ENCODE measurements at places on chromosomes 3 and 15.

GRCh38 chr3:188294823-188295487, 141.0 kb downstream of the LPP start:
- no peak for DNase-seq

GRCh38 chr3:146814601-146815315, 209.6 kb upstream of the PLSCR5 start:
- no peak for DNase-seq

DNA sequence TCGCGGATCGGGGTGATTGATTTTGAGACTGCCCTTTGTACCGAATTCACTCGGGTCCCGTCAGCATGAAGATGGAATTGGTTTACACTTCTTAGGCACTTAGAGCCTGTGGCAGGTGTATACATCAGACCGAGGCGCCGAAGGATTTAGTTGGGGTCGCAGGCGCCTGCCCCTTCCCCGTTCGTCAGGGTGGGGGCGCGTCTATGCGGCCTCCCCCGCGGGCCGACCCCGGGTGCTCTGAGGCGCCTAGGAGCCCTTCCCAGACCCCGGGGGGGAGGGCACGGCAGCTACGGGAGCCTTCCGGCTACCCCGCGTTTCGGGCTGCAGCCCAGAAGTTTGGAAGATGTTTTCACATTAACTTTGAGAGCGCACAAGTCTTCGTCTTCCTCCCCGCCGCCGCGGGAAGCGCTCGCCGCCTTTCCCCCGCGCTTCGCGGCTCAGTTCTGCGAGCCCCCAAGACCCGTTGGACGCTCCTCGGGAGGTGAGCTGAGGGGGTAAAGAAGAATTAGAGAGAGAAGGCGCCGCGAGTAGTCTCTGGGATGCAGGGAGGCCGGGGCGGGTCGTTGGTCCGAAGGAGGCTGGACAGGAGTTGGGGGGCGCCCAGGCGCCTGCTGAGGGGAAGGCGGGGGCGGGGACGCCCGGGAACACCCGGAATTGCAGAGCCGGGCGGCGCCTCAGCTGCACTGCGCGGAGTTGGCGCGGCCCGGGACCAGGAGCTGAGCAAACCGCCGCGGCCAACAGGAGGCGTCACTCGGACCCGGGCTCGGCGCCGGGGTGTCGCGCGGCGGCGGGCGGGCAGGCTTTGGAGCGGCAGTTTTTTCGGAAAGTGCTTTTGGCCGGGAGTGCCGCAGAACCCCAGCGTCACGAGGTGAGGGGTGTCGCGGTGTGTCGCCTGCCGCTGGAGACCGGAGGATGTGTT, 780 bp downstream of the TIPARP start:
- peak; percentile 24 for DNase-seq

DNA sequence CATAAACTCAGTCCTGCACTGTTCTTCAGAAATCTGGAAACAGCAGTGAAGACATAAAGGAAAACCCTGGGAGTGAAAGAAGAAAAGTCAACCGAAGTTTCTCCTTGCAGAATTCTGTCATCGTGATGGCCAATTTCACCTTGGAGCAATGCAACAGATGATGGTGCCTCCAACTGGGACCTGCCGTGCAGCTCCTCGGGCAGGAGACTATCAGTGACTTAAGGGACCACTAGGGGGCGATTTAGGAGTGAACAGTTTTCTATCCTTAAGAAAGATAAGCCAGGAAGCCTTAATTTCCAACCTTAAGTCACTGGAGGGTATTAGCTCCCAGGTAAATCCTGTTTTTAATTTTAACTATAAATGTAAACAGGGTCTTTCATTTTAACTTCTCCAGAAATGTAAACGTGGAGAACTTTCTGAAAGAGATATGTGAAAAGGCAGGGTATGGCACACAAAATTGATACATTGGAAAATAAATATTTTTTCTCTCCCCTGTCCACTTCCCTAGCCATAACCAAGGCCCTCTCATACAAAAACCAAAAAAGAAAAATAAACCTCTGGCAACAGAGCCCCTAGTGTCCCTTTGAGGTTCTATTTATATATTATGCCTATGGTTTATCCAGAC, 116.3 kb downstream of the PDZRN3 start:
- DNase-seq: peak; percentile 74

DNA sequence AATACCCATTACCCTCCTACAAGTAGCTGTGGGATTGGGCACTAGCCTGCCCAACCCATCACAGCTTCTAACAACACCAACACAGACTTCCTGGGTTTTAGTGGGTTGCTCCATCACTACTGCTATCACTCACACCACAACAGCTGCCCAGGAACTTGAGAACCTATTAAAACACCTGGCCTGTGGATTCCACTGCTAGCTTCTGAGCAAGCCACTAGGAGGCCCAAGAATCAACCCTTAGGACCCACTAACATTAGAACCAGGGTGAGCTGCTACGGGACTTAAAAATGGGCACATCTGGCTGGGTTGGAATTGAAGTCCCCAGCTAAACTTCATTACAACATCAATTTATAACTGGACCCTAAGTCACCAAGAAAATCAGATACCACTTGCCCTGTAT, 113.2 kb upstream of the TP63 start:
- DNase-seq: no peak

DNA sequence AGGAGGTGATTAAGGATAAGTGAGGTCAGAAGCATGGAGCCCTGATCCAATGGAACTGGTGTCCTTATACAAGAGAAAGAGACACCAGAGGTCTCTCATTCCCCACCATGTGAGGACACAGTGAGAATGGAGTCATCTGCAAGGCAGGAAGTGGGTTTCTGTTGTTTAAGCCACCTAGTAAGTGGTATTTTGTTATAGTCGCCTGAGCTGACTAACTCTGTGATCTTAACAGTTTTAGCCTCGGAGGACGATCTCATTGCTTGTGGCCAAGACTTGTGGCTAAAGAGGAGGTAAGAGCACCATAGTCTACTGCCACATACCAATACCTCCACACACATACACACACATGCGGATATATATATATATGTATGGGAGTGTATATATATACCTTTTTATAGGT, 73.8 kb downstream of the MCTP2 start:
- DNase-seq: no peak

- DNase-seq: no peak
Measured at GRCh38 chr3:194711913-194712312, 26.2 kb downstream of the FAM43A start.

DNA sequence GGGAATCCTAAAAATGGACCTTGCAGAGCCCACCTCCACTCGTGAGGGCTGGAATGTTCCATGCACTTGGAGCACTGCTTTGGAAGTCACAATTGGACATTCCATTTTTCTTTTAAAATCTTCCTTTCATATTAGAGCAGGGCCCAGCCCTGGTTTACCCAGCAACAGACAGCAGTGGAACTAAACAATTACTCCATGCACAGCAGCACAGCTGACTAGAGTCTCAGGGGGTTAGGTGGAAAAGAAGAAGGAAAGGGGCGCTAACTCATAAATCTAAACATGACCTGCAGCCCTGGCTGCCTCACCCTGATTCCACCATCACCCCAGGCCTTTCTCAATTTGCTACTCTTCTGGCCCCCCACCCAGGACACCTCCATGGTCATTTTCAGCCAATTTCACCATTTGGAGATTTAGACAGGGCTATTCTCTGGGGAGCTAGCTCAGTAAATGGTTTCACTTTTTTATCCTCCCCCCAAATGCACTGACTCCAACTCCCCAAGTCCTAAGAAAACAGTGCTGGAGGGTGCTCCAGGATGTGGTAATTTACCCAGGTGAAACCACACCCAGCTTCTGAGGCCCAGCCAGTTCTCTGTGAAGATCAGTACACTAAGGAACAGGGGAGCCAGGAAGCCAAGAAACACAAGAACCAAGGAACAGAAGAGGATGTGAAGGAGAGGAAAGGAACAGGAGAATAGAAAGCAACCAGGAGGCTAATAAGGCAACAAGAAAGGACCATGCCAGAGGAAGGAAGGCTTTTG, 1.6 kb upstream of the LRRC31 start:
- no peak for DNase-seq

- DNase-seq: no peak
Measured at GRCh38 chr3:141825216-141826011, 51.0 kb upstream of the ATP1B3 start.

DNA sequence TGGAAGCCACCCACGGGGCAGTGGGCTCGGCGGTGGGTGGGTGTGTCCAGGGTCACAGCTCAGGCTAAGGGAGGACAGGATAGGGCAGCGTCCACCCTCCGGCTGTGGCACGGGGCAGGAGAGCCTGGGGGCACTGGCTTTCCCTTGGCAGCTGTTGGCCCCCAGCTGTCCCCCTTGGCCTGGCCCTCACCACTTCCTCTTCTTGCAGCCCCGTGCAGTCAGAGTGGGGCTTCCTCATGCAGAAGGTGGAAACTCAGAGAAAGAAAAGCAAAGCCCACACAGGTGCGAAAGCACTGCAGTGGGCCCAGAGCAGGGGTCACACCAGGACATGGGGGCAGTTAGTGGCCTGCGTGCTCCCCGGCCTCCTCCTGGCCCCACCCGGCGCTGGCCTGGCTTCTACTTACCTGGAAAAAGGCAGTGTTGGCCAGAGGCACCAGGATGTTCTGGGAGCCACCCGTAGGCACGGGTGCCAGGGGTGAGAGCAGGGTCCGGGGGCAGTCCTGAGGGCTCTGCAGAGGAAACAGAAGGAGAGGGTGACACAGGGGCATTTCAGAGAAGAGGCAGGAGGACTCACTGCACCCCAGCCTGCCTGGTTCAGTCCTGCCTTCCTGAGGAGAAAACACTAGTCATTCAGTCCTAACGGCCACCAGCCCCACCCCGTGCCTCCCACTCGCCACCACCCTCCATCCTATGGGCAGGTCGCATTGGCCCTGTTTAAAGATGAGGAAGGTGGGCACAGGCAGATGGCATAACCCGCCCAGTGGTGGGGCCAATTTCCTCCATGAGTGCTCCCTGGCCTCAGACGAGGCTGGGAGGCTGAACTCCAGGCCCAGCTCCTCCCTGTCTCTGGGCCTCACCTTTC, 28.3 kb downstream of the PLXND1 start:
- DNase-seq: no peak

GRCh38 chr15:85618956-85619491, 175.7 kb downstream of the KLHL25 start:
- no peak for DNase-seq

DNA sequence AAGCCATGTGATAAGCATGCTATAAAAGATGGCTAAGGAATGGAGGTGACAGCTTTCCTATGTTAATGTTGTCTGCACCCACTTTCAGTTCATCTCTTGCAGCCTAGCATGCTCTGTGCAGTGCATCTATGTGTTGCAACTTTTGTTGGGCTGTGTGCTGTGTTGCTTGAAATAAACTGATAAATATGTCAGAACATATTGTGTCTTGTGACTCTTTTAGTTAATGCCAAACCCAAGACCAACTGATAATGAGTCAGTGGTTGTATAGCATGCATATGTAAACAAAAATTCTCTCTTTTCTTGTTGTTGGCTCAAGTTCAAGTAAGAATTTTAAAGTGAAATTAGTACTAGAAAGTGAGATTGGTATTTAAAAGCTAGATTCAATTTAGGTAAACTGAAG, 37.0 kb upstream of the SCN10A start:
- DNase-seq: no peak

DNA sequence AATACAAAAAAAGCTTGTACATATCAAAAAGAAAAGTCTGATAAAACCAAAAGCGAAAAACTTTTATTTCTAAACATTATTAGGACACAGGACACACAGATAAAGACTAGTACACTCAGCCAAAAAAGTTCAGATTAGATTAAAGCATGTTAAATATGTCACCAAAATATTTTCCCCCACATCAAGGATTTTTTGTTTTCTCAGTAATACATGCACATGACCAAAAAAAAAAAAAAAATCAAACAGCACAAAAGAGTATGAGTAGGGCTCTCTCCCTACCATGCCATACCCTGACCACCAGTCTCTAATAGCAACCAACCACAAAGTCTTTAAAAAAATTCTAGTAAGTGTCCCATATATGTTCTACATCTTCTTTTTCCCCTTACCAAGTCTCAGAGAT, 77.4 kb downstream of the LRRFIP2 start:
- no peak for DNase-seq

DNA sequence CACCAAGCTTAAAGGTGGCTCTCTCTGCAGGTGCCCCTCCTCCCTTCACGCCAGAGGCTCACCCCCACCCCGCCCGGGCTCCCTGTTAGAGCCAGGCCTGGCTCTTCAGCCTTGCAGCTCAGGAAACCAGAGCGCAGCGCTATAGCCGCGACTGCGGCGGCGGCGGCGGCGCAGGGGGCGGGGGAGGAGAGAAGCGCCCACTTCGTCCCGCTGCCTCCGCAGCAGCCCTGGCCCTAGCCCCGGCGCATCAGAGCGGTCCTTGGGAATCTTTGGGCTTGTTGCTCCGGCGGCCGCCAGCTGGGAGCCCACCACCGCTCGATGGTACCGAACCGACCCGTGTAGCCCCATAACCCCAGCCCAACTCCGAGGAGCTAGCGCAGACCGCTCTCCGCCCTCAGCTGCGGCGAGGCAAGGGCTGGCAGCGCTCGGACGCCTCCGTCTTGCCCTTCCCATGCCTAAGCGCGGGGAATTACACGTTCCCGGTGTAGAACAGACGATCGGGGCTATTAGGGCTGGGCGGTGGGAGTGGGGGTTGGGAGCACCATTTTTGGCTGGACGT, 1.2 kb downstream of the RASGRF1 start:
- DNase-seq: no peak

DNA sequence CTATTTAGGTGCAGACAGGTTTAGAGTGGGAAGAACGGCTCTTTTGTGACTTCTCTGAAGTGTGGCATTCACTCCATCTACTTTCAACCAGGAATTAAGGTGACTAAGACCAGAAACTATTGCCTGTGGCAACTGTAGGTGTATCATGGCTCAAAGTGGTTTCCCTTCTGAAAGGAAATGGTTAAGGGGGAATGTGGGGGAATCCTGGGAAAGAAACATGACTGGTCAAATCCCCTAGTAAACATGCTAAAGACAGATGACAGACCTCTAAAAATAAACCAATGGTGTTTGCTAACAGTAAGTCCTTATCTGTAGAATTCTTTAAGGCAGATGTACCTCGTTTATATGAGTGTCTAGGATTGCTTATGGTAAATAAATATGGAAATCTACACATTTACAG, 56.9 kb downstream of the MEGF11 start:
- DNase-seq: no peak

DNA sequence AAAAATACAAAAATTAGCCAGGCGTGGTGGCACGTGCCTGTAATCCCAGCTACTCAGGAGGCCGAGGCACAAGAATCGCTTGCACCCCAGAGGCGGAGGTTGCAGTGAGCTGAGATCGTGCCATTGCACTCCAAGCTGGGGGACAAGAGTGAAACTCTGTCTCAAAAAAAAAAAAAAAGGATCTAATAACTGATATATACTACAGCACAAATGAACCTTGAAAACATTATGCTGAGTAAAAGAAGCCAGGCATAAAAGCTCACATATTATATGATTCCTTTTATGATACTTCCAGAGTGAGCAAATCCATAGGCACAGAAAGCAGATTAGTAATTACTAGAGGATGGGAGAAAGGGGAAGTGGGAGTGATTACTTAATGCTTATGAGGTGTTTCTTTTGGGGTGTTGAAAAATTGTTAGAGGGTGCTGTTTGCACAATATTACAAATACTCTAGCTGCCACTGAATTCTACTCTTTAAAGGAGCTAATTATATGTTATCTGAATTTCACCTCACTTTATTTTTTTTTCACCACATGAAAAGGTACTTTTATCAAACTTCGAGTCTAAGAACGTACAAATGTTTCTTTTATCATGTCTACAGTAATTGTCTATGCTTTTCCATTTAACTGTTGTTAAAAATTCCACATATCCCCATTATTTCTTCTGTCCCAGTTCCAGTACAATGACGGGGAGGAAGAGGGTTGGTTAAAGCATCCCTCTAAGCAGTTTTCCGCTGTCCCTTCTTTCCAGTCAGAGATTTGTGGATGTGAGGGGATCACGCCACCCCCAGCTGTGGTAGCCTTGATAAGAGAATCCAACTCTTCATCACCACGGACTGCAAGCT, 77.7 kb upstream of the FAM174B start:
- DNase-seq: no peak

GRCh38 chr3:177473903-177474302, 276.6 kb upstream of the TBL1XR1 start:
- DNase-seq: no peak

Measured in NCI-H526 treated with DMSO at 0.1 percent for 48 hours (cell line).